Tibial nerve (tissue), 4 donors: ENCODE measurements at places on chromosomes 6 and 20. TPM values are rescaled to one million over a fixed set of nuclear protein-coding genes. Genes with fewer than 3 reads are reported as not detected.

DAAM2 gene
- total RNA-seq: 95.1 TPM

- H3K4me3 ChIP-seq: no peak overlapping the region
- no peaks in the 10 kb centered on the region for H3K27me3 ChIP-seq
- no peak for DNase-seq
- no peak overlapping the region for H3K27ac ChIP-seq
- no peaks in the 10 kb centered on the region for H3K4me1 ChIP-seq
These were observed 173.4 kb upstream of the SLC35B3 start for GRCh38 chr6:8608737-8609136.

DEFB125 gene
- not detected for total RNA-seq

GRCh38 chr20:11979306-11979990 lies 61.8 kb downstream of the BTBD3 start:
- no peaks in the 10 kb centered on the region for H3K36me3 ChIP-seq
- H3K27ac ChIP-seq: no peak overlapping the region
- H3K27me3 ChIP-seq: no peaks in the 10 kb centered on the region
- no peak for DNase-seq
- no peak overlapping the region for H3K4me3 ChIP-seq

NMBR gene
- total RNA-seq: 1.1 TPM

DNA sequence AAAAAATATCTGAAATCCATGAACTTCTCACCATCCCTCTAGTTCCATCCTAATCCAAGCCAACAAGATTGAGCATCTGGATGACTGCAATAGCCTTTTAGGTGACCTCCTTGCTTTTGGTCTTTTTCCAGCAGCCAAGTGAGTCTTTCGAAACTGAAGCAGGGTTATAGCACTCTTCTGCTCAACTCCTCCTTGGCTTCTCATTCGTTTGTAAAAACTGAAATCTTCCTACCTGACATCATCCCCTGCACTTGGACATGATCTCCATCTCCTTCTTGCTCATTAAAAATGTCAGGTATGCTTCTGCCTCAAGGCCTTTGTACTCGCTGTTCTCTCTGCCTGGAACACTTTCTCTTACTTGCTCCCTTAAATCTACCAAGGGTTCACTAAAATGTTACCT lies 46.0 kb downstream of the STX7 start:
- H3K4me3 ChIP-seq: no peak overlapping the region
- DNase-seq: no peak
- H3K36me3 ChIP-seq: peaks cover 72% of the 10 kb centered on the region
- no peaks in the 10 kb centered on the region for H3K4me1 ChIP-seq
- H3K27me3 ChIP-seq: no peaks in the 10 kb centered on the region
- H3K27ac ChIP-seq: no peak overlapping the region

- H3K27ac ChIP-seq: no peak overlapping the region
- H3K27me3 ChIP-seq: no peaks in the 10 kb centered on the region
- no peaks in the 10 kb centered on the region for H3K4me1 ChIP-seq
- no peak for DNase-seq
- H3K4me3 ChIP-seq: no peak overlapping the region
- no peaks in the 10 kb centered on the region for H3K36me3 ChIP-seq
These were observed 10.2 kb downstream of the MYO6 start for GRCh38 chr6:75759207-75759606.

GRCh38 chr6:157966589-157966977 lies 15.1 kb upstream of the SYNJ2 start:
- no peaks in the 10 kb centered on the region for H3K36me3 ChIP-seq
- H3K27me3 ChIP-seq: no peaks in the 10 kb centered on the region
- no peak for DNase-seq
- H3K4me1 ChIP-seq: no peaks in the 10 kb centered on the region

MYH7B gene
- total RNA-seq: 3.3 TPM

DNA sequence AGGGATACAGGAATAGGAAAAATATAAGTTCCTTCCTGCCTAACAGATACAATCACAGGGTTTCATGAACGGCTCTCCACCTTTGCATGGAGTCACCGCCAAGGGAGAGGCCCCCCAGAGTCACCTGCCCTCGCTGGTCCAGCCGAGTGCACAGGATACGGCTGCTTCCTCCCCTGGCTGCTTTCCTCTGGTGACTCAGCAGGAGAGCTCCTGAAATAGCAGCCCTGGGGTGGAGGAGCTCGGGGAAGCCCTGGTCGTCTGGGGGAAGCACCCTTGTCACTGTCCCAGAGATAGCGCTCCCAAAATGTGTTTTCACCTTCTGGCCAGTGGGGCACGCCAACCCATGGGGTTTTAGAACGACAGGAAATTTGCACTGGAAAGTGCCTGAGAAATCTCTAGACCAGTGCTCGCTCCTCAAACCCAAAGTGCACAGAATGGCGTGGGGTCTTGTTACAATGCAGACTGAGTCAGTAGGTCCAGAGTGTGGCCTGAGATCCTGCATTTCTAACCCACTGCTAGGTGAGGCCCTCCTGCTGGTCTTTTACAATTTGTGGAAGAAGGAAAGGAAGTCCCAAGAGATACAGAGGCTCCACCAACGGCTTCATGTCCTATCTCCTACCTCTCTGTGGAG lies 35.9 kb upstream of the FAM50B start:
- no peaks in the 10 kb centered on the region for H3K36me3 ChIP-seq
- DNase-seq: no peak
- H3K4me3 ChIP-seq: no peak overlapping the region
- no peaks in the 10 kb centered on the region for H3K27me3 ChIP-seq
- H3K4me1 ChIP-seq: peaks cover 7% of the 10 kb centered on the region

AVP gene
- not detected for total RNA-seq

DNA sequence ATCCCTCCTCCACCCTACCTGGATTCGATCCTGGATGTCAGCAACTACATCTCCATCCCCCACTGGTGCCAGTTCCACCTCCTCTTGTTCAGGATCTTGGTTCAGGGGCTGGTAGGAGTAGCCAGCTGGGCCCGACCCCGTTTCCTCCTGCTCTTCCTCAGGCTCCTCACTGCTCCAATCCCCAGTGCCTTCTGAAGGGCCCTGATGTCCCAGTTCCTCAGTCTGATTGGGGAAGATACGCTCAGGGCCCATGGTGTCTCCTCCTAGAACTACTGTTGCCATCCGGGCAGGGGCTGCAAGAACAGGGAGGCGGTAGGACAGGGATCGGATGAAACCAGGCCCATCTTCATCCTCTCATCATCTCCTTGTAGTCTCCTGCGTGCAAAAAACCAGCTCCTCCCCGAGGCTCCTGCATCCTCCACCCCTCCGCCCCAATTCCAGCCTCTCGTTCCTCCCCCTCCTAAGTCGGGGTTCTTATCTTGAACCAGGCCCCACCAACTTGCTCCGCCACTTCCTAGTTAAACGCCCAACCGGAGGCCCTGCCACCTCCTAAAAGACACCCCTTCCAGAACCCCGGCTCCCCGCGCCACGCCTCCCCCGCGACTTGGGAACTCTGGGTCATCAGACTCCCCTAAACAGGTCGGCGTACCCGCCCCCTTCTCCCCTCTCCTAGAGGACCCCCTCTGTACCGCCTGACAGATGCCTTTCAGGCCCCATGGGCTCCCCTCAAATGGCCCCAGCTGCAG lies 476 bp downstream of the MEA1 start:
- H3K27ac ChIP-seq: peak overlapping the region; percentile 77
- no peaks in the 10 kb centered on the region for H3K27me3 ChIP-seq
- DNase-seq: no peak
- no peaks in the 10 kb centered on the region for H3K36me3 ChIP-seq
- H3K4me1 ChIP-seq: peaks cover 15% of the 10 kb centered on the region

DNA sequence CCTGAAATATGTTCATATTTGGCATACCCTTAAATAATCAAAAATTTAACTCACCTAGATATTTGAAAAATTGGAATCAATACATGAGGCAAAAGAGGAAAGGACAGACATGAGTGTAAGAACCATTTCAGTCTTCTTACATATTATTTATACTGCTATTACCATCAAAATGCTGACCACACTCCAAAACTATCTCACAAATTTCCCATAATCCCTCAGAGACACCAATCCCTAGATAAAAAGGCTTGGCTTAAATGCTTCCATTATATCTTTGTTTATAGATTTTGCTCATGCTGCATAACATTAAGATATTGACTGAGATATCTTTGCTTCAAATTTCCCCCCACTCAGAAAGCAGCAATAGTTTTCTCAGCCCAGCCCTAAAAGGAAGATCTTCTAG lies 11.7 kb upstream of the NT5DC1 start:
- H3K4me3 ChIP-seq: no peak overlapping the region
- no peaks in the 10 kb centered on the region for H3K36me3 ChIP-seq

- H3K4me3 ChIP-seq: no peak overlapping the region
- DNase-seq: no peak
- no peaks in the 10 kb centered on the region for H3K36me3 ChIP-seq
- no peak overlapping the region for H3K27ac ChIP-seq
These were observed 8.6 kb upstream of the GABBR1 start for GRCh38 chr6:29641430-29642148.

DNA sequence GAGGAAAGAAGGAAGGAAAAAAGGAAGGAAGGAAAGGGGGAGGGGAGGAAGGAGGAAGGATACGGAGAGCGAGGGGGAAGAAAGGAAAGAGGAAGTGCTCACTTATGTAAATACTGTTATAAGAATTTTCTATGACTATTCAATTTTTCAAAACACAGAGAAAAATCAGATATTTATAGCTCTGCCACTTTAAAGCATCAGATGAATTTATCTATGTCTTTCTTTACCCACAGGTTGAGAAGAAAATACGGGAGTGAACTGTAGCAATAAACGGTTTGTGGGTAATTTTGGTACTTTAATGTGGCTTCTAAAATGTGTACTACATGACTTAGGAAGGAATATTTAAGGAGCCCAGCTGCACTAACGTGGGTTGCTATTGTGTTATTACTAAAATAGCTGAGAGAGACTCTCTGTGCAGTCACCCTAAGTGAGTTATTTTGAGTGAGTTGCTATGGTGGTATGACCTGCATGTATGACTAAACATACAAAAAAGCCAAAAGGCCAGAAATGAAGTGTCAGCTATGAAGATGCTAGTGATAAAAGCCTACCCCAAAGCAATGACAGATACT lies 225.5 kb downstream of the SOD2 start:
- H3K27ac ChIP-seq: no peak overlapping the region
- no peak for DNase-seq
- no peak overlapping the region for H3K4me3 ChIP-seq
- no peaks in the 10 kb centered on the region for H3K36me3 ChIP-seq
- H3K27me3 ChIP-seq: no peaks in the 10 kb centered on the region

GRCh38 chr6:23027281-23027680 lies 457.9 kb downstream of the HDGFL1 start:
- H3K36me3 ChIP-seq: no peaks in the 10 kb centered on the region
- H3K4me3 ChIP-seq: no peak overlapping the region
- DNase-seq: no peak
- H3K4me1 ChIP-seq: no peaks in the 10 kb centered on the region
- H3K27me3 ChIP-seq: no peaks in the 10 kb centered on the region

DNA sequence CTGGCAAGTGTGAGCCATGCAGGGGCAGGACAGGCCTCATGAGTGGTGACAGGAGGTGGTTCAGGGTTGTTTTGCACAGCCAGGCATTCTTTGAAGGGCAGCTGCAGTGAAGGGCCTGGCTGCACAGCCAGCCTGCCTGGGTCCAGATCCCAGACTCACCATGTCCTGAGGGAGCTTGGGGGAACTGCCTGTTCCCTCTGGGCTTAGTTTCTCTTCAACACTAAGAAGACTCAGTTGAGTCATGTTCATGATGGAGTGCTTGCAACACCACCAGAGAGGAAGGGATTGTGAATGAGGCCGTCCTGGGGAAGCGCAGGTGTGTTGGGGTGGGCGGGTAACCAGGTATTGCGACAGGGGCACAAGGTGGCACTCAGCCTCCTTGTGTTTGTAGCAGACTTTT lies 102.4 kb downstream of the CDH26 start:
- H3K4me3 ChIP-seq: no peak overlapping the region
- H3K36me3 ChIP-seq: no peaks in the 10 kb centered on the region
- peaks cover 16% of the 10 kb centered on the region for H3K4me1 ChIP-seq
- no peak for DNase-seq
- H3K27ac ChIP-seq: no peak overlapping the region

C20orf144 gene
- total RNA-seq: not detected

- DNase-seq: no peak
- no peaks in the 10 kb centered on the region for H3K4me1 ChIP-seq
- H3K27me3 ChIP-seq: no peaks in the 10 kb centered on the region
- no peak overlapping the region for H3K4me3 ChIP-seq
- no peak overlapping the region for H3K27ac ChIP-seq
These were observed 32.5 kb downstream of the SLC22A2 start for GRCh38 chr6:160226118-160226591.

ANKRD6 gene
- 13.8 TPM for total RNA-seq

IPCEF1 gene
- 2.6 TPM for total RNA-seq

FAM83C gene
- total RNA-seq: not detected

METTL24 gene
- total RNA-seq: 0.63 TPM

OOEP gene
- not detected for total RNA-seq

DNA sequence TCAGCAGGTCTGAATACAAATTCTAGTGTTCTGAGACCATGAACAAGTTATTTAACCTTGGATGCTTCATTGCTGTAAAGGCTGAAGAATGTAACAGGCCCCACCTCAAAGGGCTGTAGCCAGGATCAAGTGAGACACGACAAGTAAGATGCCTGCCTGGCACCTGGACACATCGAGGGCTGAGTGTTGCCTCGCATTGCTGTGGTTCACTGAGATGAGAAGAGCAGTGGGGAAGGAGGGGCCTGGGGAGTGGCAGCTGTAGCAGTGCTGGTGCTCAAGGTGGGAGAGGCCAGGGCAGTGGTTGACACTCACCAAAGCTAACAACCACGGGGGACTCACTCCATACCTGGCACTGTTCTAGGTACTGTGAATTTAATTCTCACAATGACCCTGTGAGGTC lies 187.8 kb downstream of the KIF16B start:
- no peak overlapping the region for H3K4me3 ChIP-seq
- H3K27ac ChIP-seq: no peak overlapping the region
- no peaks in the 10 kb centered on the region for H3K4me1 ChIP-seq
- H3K27me3 ChIP-seq: no peaks in the 10 kb centered on the region
- H3K36me3 ChIP-seq: no peaks in the 10 kb centered on the region

ZNF322 gene
- 22.9 TPM for total RNA-seq

CST7 gene
- total RNA-seq: not detected

NECAB3 gene
- total RNA-seq: 90.7 TPM

C20orf96 gene
- total RNA-seq: 3.5 TPM

GRCh38 chr20:17626217-17627007 lies 55.6 kb downstream of the RRBP1 start:
- no peak overlapping the region for H3K4me3 ChIP-seq
- peaks cover 100% of the 10 kb centered on the region for H3K36me3 ChIP-seq
- no peaks in the 10 kb centered on the region for H3K4me1 ChIP-seq
- no peak for DNase-seq

GRCh38 chr6:40397287-40398033 lies 189.7 kb downstream of the LRFN2 start:
- no peaks in the 10 kb centered on the region for H3K36me3 ChIP-seq
- no peaks in the 10 kb centered on the region for H3K27me3 ChIP-seq
- no peaks in the 10 kb centered on the region for H3K4me1 ChIP-seq
- H3K27ac ChIP-seq: no peak overlapping the region

GRCh38 chr6:17417817-17418216 lies 24.4 kb downstream of the CAP2 start:
- H3K27me3 ChIP-seq: no peaks in the 10 kb centered on the region
- peak overlapping the region; percentile 26 for H3K27ac ChIP-seq
- peaks cover 18% of the 10 kb centered on the region for H3K4me1 ChIP-seq
- H3K36me3 ChIP-seq: no peaks in the 10 kb centered on the region

GRCh38 chr6:13159300-13159699 lies 169.0 kb downstream of the TBC1D7 start:
- peak; percentile 38 for DNase-seq
- H3K4me3 ChIP-seq: no peak overlapping the region
- H3K4me1 ChIP-seq: no peaks in the 10 kb centered on the region
- no peaks in the 10 kb centered on the region for H3K36me3 ChIP-seq

- DNase-seq: no peak
- H3K4me1 ChIP-seq: no peaks in the 10 kb centered on the region
- peaks cover 80% of the 10 kb centered on the region for H3K36me3 ChIP-seq
- no peak overlapping the region for H3K4me3 ChIP-seq
- H3K27me3 ChIP-seq: no peaks in the 10 kb centered on the region
These were observed 89.7 kb upstream of the EMILIN3 start for GRCh38 chr20:41456351-41456750.

GRCh38 chr6:5984150-5985089 lies 22.3 kb downstream of the NRN1 start:
- no peaks in the 10 kb centered on the region for H3K27me3 ChIP-seq
- H3K4me3 ChIP-seq: no peak overlapping the region
- no peaks in the 10 kb centered on the region for H3K36me3 ChIP-seq
